ENCODE measurements at places on chromosomes 16 and 17. TPM values are rescaled to one million over a fixed set of nuclear protein-coding genes. Genes with fewer than 3 reads are reported as not detected.
A peak's percentile ranks its signal among the peaks of the same experiment; 100 is the strongest.

The ABCC11 gene
- 0.17 TPM for total RNA-seq

- no peak overlapping the region for H3K4me3 ChIP-seq
- no peaks in the 10 kb centered on the region for H3K4me1 ChIP-seq
- no peaks in the 10 kb centered on the region for H3K27me3 ChIP-seq
- no peaks in the 10 kb centered on the region for H3K36me3 ChIP-seq
- peak; percentile 4 for DNase-seq
Measured at GRCh38 chr17:69012895-69013805, 47.6 kb downstream of the ABCA9 start.

The TEKT1 gene
- not detected for total RNA-seq

GRCh38 chr16:35570946-35571345 is 2111.5 kb downstream of the TP53TG3F start:
- H3K36me3 ChIP-seq, result no peaks in the 10 kb centered on the region
- H3K27ac ChIP-seq, result no peak overlapping the region
- DNase-seq, result no peak

DNA sequence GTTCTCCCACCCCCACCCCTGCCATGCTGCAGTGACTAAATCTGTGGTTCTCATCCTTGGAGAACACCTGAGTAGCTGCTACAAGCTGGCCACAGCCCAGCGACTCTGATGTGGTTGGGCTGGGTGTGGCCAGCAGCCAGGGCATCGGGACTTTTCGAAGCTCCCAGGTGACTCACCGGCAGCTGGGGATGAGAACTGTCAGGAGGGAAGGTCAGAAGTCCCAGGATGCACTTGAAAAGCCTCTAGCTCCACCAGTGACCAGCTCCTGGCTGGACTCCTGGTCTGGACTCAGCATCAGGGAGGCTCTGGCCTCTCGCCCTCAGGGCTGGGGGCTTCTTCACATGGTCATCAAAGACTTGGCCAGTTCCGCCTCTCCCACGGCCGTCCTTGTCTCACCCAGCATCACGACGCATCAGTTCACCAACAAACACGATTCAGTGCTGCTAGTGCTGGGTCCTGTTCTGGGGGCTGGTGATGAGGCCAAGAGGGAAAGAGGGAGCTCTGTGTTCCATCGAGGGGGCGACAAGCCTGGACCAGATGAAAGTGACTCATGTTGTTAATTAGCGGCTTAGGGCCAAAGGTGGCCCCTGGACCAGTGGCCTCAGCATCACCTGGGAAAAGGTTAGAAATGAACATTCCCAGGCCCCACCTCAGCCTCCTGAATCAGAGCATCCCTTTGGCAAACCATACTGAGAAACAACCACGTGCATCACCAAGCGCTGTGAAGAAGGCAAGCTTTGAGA is 3.9 kb upstream of the C17orf99 start:
- DNase-seq, result peak; percentile 69
- no peak overlapping the region for H3K27ac ChIP-seq
- no peaks in the 10 kb centered on the region for H3K27me3 ChIP-seq
- H3K36me3 ChIP-seq, result no peaks in the 10 kb centered on the region
- peaks cover 24% of the 10 kb centered on the region for H3K4me1 ChIP-seq

The MMP28 gene
- total RNA-seq, result 2.8 TPM

DNA sequence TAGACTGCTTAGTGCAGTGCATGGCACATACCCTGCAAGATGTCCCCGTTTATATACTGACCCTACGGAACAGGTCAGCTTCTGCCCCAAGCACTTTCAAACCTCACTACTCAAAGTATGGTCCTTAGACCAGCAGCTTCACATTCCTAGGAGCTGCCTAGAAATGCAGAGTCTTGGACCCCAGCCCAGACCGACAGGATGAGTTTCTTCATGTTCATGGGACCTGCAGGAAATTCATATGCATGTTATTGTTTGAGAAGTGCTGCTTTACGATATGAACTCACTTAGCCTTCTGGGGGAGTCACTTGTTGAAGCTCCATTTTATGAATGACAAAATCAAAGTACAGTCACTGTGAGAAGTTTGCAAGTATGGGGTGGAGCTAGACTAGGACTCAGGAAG is 82.6 kb downstream of the DYNLRB2 start:
- no peak overlapping the region for H3K4me3 ChIP-seq
- H3K36me3 ChIP-seq, result no peaks in the 10 kb centered on the region
- no peaks in the 10 kb centered on the region for H3K27me3 ChIP-seq
- H3K27ac ChIP-seq, result no peak overlapping the region
- DNase-seq, result peak; percentile 1

GRCh38 chr17:48030531-48030930 is 7.1 kb downstream of the COPZ2 start:
- H3K4me1 ChIP-seq, result peaks cover 13% of the 10 kb centered on the region
- no peaks in the 10 kb centered on the region for H3K27me3 ChIP-seq
- H3K36me3 ChIP-seq, result peaks cover 5% of the 10 kb centered on the region
- no peak overlapping the region for H3K4me3 ChIP-seq

GRCh38 chr17:27996202-27997043 is 46.1 kb upstream of the NLK start:
- H3K36me3 ChIP-seq, result no peaks in the 10 kb centered on the region
- H3K4me3 ChIP-seq, result no peak overlapping the region
- H3K27me3 ChIP-seq, result no peaks in the 10 kb centered on the region
- no peak overlapping the region for H3K27ac ChIP-seq

The NPTX1 gene
- total RNA-seq, result 31.2 TPM

GRCh38 chr17:74117999-74118421 is 85.5 kb upstream of the RPL38 start:
- H3K36me3 ChIP-seq, result no peaks in the 10 kb centered on the region
- no peak overlapping the region for H3K27ac ChIP-seq
- DNase-seq, result no peak
- no peaks in the 10 kb centered on the region for H3K27me3 ChIP-seq
- H3K4me1 ChIP-seq, result no peaks in the 10 kb centered on the region
- no peak overlapping the region for H3K4me3 ChIP-seq

The SMIM36 gene
- total RNA-seq, result not detected

DNA sequence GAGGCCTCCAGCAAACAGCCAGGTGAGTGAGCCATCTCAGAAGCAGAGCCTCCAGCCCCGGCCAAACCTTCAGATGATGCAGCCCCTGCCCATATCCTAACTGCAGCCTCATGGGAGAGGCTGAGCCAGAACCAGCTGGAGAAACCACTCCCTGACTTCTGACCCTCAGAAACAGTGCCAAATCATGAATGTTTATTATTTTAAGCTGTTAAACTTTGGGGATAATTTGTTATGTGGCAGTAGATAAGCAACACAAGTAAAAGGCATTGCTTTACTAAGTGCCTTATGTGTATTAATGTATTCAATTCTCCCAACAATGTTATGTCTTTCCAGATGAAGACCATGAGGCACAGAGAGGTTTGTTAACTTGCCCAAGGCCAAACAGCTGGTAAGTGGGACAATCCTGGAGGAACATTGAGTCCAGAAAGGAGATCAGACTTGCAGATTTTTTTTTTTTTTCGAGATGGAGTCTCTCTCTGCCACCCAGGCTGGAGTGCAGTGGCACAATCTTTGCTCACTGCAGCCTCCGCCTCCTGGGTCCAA is 59.6 kb downstream of the SOCS1 start:
- no peaks in the 10 kb centered on the region for H3K36me3 ChIP-seq
- no peak overlapping the region for H3K4me3 ChIP-seq
- H3K27me3 ChIP-seq, result no peaks in the 10 kb centered on the region
- no peak overlapping the region for H3K27ac ChIP-seq

- H3K4me1 ChIP-seq, result no peaks in the 10 kb centered on the region
- no peak for DNase-seq
- H3K4me3 ChIP-seq, result no peak overlapping the region
Measured at GRCh38 chr17:8069587-8069860, 18.0 kb downstream of the ALOX12B start.

GRCh38 chr16:66159987-66160386 is 206.5 kb upstream of the CDH5 start:
- no peaks in the 10 kb centered on the region for H3K36me3 ChIP-seq
- H3K4me1 ChIP-seq, result no peaks in the 10 kb centered on the region
- H3K27me3 ChIP-seq, result peaks cover 2% of the 10 kb centered on the region

DNA sequence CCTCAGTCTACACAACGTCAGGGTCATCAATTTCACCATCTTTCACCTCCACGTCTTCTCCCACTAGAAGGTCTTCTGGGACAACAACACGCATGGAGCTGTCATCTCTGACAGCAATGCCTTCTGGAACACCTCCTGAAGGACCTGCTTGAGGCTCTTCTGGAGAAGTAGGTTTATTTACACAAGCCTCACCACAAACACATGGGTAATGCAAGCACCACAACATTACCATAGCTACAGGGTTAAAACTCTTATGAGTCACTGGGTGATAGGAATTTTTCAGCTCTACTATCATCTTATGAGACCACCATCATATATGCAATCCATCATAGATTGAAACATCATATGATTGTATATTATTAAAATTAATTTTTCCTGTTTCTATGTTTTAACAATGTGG is 215.4 kb downstream of the CHD9NB start:
- H3K27me3 ChIP-seq, result no peaks in the 10 kb centered on the region
- no peak overlapping the region for H3K4me3 ChIP-seq
- no peaks in the 10 kb centered on the region for H3K4me1 ChIP-seq
- DNase-seq, result peak; percentile 41
- no peak overlapping the region for H3K27ac ChIP-seq

- no peaks in the 10 kb centered on the region for H3K36me3 ChIP-seq
- DNase-seq, result peak; percentile 97
- H3K4me1 ChIP-seq, result no peaks in the 10 kb centered on the region
- H3K27me3 ChIP-seq, result no peaks in the 10 kb centered on the region
Measured at GRCh38 chr16:80027007-80027965, 426.7 kb upstream of the MAF start.

DNA sequence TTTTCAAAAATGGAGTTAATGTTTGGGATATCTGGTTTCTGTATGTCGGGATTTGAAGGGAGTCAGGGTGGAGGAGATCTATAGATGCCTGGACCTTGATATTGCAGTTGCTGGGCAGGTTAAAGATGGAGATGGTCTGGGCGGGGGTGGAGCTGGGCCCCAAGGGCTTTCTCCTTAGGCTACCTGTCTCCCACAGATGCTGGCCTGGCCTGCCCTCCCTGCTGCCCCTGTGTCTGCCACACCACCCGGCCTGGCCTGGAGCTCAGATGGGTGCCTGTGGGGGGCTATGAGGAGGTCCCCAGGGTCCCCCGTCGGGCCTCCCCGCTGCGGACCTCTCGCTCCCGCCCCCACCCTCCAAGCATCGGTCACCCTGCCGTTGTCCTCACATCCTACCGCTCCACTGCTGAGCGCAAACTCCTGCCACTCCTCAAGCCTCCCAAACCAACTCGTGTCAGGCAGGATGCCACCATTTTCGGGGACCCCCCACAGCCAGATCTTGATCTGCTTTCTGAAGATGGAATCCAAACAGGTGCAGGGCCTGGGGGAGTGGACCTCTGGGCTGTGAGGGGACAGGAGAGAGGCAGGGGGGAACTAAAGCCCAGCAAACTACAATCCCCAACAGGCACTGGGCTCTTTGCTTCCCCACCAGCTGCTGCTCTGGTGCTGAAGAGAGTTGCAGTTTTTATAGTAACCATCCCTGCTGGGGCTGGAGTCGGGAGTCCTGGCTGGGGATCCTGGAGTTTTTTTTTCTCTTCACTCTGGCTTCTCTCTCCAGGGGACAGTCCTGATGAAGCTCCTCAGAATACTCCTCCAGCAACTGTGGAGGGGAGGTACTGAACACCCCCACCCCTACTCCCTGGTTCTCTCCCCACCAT is 2.9 kb downstream of the ARHGEF15 start:
- peaks cover 42% of the 10 kb centered on the region for H3K27me3 ChIP-seq
- no peak overlapping the region for H3K4me3 ChIP-seq
- DNase-seq, result no peak
- H3K4me1 ChIP-seq, result no peaks in the 10 kb centered on the region
- no peaks in the 10 kb centered on the region for H3K36me3 ChIP-seq

The RGS11 gene
- total RNA-seq, result 6.3 TPM

The HID1 gene
- under 0.01 TPM for total RNA-seq

The PIK3R5 gene
- total RNA-seq, result not detected

DNA sequence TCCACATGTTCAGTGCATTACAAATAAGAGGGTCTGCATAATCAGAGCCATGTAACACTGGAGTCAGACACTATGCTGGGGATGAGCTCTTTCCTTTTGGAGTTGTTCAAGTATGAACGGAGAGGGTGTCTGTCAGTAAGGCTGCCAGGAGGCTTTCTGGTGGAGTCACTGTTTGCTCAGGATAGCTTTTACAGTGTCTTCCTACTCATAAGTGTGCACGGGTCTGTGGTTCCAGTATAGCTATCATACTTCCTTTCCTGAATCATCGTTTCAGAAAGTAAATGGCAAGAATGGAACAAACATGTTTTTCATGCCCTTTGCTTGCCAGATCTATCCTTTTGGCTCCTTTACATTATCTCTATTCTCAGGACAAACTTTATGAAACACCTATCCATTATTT is 152.7 kb upstream of the CDH11 start:
- H3K27me3 ChIP-seq, result no peaks in the 10 kb centered on the region
- peak; percentile 28 for DNase-seq
- H3K27ac ChIP-seq, result no peak overlapping the region
- H3K4me1 ChIP-seq, result no peaks in the 10 kb centered on the region

DNA sequence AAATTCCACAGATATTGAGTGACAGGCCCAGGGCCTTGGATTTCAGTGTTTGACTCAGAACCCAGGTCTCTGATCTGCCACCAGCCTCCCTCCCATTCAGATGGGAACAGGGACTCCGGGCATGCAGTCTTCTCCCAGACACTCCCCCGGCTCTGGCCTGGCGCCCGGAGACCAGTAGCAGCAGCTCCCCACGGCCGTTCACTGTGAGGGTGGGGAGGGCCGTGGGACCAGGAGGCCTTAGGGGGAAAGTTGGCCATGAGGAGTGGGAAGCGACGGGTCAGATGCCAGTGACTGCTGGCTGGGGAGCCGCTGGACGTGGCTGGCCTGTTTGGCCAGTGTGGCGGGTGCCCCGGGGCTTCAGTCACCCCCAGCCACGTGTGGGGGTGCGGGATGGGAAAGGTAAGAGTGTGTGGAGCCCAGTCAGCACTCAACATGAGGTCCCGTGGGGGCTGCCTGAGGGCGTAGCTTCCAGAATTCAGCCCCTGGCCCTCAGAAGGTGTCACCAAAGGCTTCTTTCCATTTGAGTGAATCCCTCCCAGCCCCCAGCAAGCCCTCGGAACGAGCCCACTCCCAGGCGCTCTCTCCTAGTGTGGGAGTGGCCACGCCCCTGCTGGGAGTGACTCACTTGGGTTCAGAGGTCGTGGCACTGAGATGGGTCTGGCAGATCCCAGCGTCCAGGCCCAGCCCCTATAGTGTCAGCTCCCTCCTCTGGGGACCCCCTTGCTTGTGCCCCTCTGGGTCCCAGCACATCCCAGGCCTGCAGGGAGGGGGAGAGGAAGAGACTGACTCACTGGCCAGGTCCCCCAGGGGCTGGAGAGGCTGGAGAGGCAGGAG is 309.4 kb downstream of the SEC14L1 start:
- peaks cover 64% of the 10 kb centered on the region for H3K4me1 ChIP-seq
- H3K27ac ChIP-seq, result peak overlapping the region; percentile 91
- H3K36me3 ChIP-seq, result peaks cover 7% of the 10 kb centered on the region

- H3K36me3 ChIP-seq, result peaks cover 5% of the 10 kb centered on the region
- peak; percentile 69 for DNase-seq
- no peak overlapping the region for H3K27ac ChIP-seq
Measured at GRCh38 chr16:8931859-8932258, 31.8 kb downstream of the USP7 start.

The HSD3B7 gene
- 32.9 TPM for total RNA-seq

GRCh38 chr17:62163847-62164246 is 98.8 kb upstream of the MED13 start:
- no peaks in the 10 kb centered on the region for H3K4me1 ChIP-seq
- no peak for DNase-seq
- no peak overlapping the region for H3K27ac ChIP-seq
- no peaks in the 10 kb centered on the region for H3K36me3 ChIP-seq

The CCL1 gene
- not detected for total RNA-seq

The CACNG1 gene
- total RNA-seq, result not detected

The FBRS gene
- total RNA-seq, result 20.8 TPM

The DRG2 gene
- total RNA-seq, result 25.7 TPM

The ENPP7 gene
- total RNA-seq, result not detected

All from fibroblast of lung (primary cell).